ENCODE measurements at places on chromosomes 7 and 10. TPM values are rescaled to one million over a fixed set of nuclear protein-coding genes. Genes with fewer than 3 reads are reported as not detected.

- H3K27ac ChIP-seq = peak overlapping the region; percentile 66
- DNase-seq = no peak
- no peaks in the 10 kb centered on the region for H3K27me3 ChIP-seq
Observed at GRCh38 chr10:124802313-124802675, 675 bp downstream of the ABRAXAS2 start.

OR2A42 gene
- 0.49 TPM for total RNA-seq

GRCh38 chr7:42126475-42127231 lies 110.4 kb downstream of the GLI3 start:
- DNase-seq = no peak
- H3K4me3 ChIP-seq = no peak overlapping the region
- no peaks in the 10 kb centered on the region for H3K4me1 ChIP-seq
- no peaks in the 10 kb centered on the region for H3K27me3 ChIP-seq

GRCh38 chr7:108419961-108420908 lies 36.0 kb downstream of the NRCAM start:
- no peak overlapping the region for H3K27ac ChIP-seq
- no peak overlapping the region for H3K4me3 ChIP-seq
- no peaks in the 10 kb centered on the region for H3K4me1 ChIP-seq
- H3K36me3 ChIP-seq = no peaks in the 10 kb centered on the region

PNLIPRP1 gene
- 0.99 TPM for total RNA-seq

BEND7 gene
- 38.5 TPM for total RNA-seq

GPR22 gene
- total RNA-seq = not detected

DNA sequence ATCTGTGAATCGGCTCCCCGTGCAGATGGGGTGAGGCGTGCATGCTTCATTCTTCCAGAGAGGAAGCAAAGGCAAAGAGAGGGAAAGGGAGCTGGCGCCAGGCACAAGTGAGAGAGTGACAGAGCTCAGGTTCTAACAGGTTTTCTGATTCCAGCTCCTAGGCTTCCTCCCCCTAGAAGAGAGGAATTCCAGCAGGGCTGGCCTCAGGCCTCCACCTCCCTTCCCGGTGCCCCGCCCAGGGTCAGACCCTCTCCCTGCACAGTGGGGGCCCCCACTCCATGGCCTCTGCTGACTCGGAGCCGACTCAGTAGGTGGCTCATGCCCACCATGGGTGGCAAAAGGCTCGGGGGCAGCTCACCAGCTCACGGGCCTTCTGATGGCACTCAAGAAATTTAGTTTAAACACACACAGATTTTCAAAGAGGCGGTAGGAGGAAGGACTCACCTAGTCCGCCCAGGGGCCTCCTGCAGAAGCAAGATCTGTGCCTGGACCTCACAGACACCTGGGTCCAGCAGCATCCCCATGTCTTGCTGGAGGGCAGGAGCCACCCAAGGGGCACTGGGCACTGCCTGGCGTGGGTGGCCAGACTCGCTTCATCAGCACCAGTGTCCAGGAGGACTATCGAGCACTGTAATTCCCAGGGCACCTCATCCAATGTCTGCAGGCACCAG lies 183.5 kb downstream of the MAD1L1 start:
- no peak overlapping the region for H3K27ac ChIP-seq
- H3K4me1 ChIP-seq = no peaks in the 10 kb centered on the region
- no peaks in the 10 kb centered on the region for H3K36me3 ChIP-seq
- H3K4me3 ChIP-seq = no peak overlapping the region
- H3K27me3 ChIP-seq = no peaks in the 10 kb centered on the region
